ENCODE measurements at places on chromosomes 16 and 17.

DNA sequence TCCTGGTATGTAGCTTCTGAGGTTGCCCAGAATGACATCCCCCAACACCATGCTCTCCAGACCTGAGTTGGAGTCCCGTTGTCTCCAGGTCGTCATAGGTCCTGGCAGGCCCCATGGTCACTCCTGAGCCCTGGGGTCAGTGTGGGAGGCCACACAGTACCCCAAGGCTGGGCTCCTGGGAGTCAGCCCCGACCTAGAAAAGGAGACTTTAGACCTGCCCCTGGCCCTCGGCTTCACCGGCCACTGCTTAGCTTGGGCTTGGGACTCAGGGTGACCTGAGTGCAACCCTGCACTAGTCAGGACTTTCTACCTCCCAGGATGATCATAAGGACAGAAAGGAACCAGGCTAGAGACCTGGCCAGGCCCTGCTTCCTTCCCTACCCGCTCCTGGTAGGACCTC lies 65.8 kb downstream of the PRMT7 start:
- no peak for DNase-seq

DNA sequence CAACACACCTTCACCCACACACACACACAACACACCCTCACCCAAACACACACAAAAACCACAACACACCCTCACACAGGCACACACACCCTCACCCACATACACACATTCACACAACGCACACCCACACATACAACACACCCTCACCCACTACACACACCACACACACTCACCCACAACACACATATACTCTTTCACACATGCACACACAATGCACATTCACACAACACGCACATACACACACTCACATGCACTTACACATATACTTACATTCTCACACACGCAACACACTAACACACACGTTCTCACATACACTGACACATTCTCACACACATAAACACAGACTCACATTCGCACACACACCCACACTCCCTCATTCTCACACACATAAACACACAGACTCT lies 3.8 kb downstream of the ASGR1 start:
- DNase-seq = no peak

GRCh38 chr17:74350486-74350885 lies 11.2 kb downstream of the BTBD17 start:
- DNase-seq = no peak

DNA sequence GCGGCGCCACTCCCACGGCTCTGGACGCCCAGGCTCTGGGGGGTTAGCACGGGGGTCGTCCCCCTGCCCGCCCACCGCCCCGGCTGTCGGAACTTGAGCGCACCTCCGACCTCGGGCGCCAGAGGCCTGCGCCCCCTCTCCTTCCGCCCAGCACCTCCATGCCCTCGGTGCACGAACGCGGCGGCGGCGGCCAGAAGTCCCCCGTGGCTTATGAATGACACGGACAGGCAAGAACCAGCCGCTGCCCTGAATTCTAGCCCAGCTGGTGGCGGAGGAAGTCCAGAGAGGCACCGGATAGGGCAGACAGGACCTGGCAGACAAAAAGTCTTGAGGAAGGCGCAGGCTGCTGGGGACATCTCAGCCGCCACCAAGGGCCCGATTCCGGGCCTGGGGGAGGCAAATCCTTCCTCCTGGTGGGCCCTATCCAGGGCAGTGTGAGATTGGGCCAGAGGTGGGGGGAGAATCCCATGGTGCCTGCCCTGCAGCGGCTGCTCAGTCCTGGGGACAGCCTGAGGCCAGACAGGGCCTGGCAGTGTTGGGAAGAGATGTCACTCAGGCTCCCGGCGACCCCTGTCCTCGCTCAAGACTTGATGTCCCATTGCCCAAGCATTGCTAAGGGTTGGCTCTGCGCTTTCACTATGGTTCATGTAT lies 897 bp upstream of the CYGB start:
- no peak for DNase-seq

- peak; percentile 43 for DNase-seq
Measured at GRCh38 chr17:42179911-42180410, 981 bp downstream of the KCNH4 start.

All from HEK293T (cell line).